G401 (cell line): ENCODE measurements at places on chromosomes 4 and X.
A peak's percentile ranks its signal among the peaks of the same experiment; 100 is the strongest.

DNA sequence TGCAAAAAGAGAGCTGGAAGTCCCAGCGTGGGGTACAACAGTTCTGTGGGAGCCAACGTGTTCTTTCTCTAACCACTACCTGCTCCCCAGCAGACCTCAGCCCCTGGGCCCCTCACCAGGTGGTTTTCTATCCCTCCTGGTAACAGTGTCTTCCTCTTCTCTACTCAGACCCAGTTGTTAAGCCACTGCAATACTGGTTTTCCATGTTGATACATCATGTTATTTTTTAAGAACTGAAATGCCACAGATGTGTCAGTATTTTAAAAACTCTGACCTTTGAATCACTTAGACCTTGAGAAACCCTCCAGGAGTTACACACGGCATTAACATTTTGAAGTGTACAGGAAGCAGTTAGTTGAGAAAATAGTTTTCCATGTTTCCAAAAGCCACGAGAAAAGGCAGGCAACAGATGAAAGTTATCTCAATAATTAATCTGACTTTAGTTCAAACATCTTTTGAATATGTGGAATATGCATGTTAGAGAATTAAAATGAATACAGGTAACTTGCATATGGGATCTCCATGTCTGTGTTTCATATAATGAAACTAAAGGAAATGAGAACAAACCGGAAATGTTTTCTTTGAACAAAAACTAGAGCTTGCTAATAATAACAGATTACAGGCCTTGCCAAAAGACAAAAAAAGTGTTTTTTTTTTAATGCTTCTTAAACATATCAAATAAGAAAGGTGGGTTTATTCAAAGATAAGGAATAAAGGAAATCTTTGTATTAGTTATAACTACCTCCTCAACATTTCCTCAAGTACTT, 108.8 kb downstream of the ZNF827 start:
- DNase-seq = no peak

DNA sequence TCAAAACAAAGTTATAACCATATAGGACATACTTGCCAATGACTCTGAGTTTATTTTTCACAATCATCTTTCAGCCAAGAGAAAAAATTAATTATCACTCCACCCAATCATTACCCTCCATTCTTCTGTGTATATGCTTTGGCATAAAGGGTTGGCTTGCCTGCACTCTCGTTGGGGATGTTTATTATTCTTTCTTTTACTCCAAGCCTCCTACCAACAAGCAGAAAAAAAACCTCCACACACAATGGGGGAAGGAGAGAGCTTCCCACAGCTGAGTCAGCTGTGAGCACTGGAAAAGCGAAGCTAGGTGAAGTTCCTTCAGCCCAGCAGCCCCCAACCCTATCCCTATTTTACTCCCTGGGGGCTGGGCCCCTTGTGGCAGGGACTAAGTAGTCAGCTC, 1.5 kb downstream of the OPHN1 start:
- no peak for DNase-seq

DNA sequence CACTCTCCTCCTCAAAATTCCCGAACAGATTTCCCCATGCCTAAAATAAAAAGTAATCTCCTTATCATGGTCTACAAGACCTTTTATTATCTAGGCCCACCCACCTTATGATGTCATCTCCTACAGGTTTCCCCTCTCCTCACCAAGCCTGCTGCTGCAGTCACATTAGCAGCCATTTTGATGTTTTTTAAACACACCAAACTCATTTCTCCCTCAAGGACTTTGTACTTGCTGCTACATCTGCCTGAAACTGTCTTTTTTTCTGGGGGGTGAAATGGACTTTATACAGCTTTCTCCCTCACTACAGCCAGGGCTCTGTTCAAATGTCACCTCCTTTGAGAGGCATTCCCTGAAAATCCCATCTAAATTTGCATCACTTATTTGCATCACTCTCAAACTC, 90.2 kb upstream of the TAB3 start:
- no peak for DNase-seq

DNA sequence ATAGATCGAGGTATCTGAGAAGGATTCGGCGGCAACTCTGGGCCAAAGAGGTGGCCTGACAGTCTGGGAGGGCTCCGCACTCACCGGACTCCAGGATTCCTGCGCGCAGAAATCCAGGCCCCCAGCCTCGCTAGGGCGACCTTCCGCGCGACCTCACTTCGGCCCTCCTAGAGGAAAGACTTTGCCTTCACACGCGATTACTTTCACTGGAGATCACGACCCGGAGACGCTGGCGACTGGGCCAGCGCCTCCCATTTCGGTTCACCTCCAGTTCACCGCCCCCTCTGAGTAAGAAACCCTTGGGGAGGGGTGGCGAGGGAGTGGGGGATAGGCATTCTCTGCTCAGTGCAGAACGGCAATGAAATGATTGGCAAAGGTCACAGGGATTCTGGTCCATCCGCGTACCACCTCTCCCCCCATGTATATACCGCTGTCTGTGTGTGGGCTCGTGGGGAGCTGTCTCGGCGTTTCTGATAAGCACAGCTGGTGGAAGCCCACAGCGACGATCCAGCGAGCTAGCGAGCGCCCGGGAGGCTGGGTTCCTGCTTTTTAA, 2.5 kb downstream of the POU3F4 start:
- DNase-seq = no peak

- no peak for DNase-seq
Measured at GRCh38 chr4:144288011-144288903, 147.7 kb upstream of the GYPA start.

- no peak for DNase-seq
Measured at GRCh38 chr4:59570860-59571476, 1629.2 kb upstream of the ADGRL3 start.

- no peak for DNase-seq
Measured at GRCh38 chr4:38170338-38171169, 210.4 kb downstream of the PTTG2 start.

GRCh38 chr4:23890369-23891063, 669 bp upstream of the PPARGC1A start:
- DNase-seq = peak; percentile 64

GRCh38 chr4:155675709-155676429, 9.2 kb downstream of the GUCY1A1 start:
- DNase-seq = no peak

GRCh38 chr4:54423066-54423465, 194.0 kb downstream of the PDGFRA start:
- DNase-seq = no peak

DNA sequence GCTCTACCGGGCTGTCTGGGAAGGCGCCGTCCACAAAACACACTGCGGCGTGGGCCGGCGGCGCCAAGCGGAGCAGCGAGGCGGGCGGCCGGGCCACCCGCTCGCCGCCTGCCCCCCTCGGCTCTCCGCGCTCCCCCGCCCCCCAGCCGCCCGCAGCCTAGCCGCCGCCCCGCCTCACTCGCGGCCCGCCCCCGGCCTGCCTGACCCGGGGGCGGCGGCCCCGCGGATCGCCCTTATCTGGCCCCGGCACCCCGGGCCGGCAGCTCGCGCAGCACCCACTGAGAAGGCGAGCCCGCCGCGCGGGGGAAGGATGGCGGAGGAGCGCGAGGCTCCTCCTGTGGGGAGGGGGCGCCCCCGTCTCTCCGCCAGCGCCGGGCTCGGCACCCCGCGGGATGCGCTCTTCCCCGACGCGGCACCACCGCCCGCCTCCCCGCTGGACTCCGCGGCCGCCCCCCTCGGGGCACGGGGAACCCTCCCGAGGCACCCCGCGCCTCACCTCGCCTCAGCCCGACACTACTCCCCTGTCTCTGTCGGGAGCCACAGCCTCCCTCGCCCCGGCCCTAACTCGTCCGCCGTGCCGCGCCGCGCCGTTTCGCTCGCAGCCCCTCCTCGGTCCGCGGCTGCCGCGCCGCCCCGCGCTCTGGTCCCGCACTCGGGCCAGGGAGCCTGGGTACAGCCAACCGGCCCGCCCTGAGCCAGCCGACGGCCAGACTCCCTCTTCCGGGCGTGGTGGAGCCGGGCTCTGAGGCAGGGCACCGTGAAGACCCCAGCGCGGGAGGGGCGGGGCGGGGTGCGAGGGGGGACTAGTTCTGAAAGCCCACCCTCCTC, 566 bp downstream of the ATP11C start:
- DNase-seq = peak; percentile 4

GRCh38 chr4:57418133-57418532, 307.9 kb upstream of the IGFBP7 start:
- DNase-seq = no peak
